Urinary bladder (tissue), 4 donors: ENCODE measurements at places on chromosomes 16 and 17. TPM values are rescaled to one million over a fixed set of nuclear protein-coding genes. Genes with fewer than 3 reads are reported as not detected.
A peak's percentile ranks its signal among the peaks of the same experiment; 100 is the strongest.

The TPSG1 gene
- 0.71 TPM for polyA plus RNA-seq

The CBFA2T3 gene
- 6.2 TPM for polyA plus RNA-seq

The TEKT5 gene
- 0.19 TPM for polyA plus RNA-seq

The TAC4 gene
- polyA plus RNA-seq, result not detected

The QRICH2 gene
- 2.4 TPM for polyA plus RNA-seq

The ITGB4 gene
- polyA plus RNA-seq, result 64.8 TPM

The PRR35 gene
- polyA plus RNA-seq, result not detected

The CCL3 gene
- polyA plus RNA-seq, result 2.6 TPM

The TMEM88 gene
- polyA plus RNA-seq, result 37.0 TPM

The SDR42E1 gene
- 1.3 TPM for polyA plus RNA-seq

The TP53 gene
- polyA plus RNA-seq, result 31.8 TPM

The CCL22 gene
- polyA plus RNA-seq, result 0.10 TPM

The HSPB9 gene
- 0.11 TPM for polyA plus RNA-seq

The ZFP3 gene
- polyA plus RNA-seq, result 3.9 TPM

The NPB gene
- polyA plus RNA-seq, result 0.85 TPM

The CLTC gene
- 110 TPM for polyA plus RNA-seq

GRCh38 chr17:80671825-80672110 is 127.1 kb downstream of the RPTOR start:
- DNase-seq, result no peak

- no peak for DNase-seq
These were observed 930.9 kb upstream of the CDH8 start for GRCh38 chr16:62967163-62967562.

- no peak for DNase-seq
These were observed 759 bp upstream of the TP53I13 start for GRCh38 chr17:29567554-29568330.

GRCh38 chr16:12896562-12896961 is 4.8 kb upstream of the SHISA9 start:
- no peak for DNase-seq

DNA sequence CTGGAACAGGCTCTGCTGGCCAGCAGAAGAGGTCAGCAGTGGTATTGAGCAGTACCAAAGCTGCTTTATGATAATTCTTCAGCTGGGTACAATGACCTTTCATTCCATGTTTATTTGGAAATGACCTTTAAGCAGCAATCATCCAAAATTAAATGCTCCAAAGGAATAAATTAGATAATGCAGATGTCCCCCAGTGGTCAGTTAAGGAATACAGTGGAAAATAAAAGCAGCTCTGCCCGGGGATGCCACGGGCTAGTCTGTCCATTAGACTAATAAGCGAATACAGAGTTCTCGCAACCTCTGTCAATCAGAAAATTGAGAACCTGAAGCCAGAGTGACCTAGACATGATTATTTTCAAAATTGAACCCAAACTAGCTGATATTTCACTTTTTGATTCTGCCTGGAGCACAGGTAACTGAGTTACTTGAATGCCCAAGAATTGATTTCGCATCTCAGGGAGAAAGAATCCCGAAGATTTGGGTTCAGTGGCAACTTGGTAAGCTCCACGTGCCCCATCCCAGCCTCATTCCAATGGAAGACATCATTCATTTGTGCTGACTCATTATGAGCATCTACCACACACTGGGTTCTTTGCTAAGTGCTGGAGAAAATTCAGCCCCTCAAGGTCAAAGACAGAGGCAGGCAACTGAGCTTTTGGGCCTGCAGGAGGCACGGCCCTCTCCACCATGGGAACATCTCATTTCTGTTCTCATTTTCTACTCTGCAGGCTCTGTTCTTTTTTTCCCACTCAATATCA is 34.4 kb upstream of the SLC39A11 start:
- no peak for DNase-seq

- no peak for DNase-seq
These were observed 22.5 kb downstream of the VPS53 start for GRCh38 chr17:692116-692515.

DNA sequence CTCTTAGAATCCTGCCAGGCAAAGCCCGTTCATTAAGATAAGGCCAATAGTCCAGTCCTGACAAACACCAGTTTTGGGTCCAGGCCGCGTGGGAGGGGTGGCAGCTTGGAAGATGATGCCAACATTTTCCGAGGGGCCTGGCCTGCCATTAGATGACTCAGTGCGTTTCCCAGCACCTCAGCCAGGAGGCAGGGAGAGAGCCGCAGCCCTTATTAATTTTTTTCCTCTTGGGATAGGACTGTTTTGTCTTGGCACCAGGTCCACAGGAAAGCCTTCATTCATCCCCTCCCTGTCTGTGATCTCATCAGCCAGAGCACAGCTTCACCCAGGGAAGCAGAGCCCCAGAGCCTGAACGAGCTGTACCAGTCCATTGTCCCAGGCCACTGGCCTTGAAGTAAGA is 4.7 kb upstream of the NDEL1 start:
- no peak for DNase-seq

DNA sequence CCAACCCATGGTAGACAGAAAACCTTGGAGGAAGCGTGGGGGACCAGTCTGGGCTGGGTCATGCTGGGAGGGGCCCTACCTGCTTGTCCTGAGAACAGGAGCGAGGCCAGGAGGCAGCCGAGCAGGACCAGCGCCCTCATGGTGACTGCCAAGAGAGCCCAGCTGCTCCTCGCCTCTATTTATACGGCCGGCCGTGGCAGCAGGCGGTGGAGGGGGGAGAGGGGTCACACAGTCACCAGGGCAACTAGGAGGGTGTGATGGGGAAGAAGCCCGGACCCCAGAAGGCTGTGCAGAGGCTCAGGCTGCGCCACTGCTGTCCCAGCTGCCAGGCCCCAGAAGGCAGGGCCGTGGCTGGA is at the start of gene SRL:
Gene SRL, minus strand, starts transcription at position 153 of the 356 bp plus-strand sequence. Its CDS starts 13 bp downstream, at position 140.
- DNase-seq, result no peak

GRCh38 chr17:64506576-64507412 is at the start of gene CEP95:
Gene CEP95 (plus strand): TSS chr17:64506977. CDS start chr17:64507098, 121 bp downstream.
- peak; percentile 94 for DNase-seq

DNA sequence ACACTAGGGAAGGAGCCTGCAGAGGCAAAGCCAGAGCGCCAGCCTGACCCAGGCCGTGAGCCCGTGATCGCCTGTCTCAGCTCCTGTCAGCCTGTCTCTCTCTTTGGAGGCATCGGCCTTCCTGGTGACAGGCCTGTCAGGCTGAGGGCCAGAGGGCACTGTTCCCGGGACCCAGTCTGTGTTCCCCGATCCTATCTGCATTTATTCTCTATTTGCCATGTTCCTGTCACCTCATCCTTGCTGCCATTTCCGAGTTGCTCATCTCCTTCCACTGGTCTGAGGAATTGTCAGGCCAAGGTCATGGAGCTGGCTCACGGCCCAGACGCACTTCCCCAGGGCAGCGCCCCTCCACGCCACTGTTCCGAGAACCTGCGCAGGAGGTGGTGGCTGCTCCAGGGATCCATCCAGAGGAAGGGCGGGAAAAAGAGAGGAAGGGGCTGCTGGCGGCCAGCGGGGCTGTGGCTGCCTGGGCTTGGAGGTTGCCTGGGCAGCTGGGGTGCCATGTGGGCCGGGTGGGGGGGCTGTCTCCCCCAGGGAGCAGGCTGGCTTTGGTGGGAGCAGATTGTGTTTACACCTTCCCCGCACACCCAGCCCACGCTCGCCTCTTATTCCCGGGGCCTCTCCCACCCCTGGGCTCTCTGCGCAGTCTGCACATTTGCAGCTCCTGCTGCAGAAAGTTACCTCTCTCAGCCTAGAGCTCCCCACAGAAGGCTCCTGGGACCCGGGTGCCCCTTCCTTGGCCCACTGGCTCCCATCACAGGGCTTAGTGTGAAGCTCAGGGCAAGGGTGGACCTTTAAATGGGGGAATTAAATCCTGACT is 4.9 kb downstream of the PRCD start:
- no peak for DNase-seq

- no peak for DNase-seq
These were observed 4.7 kb downstream of the NAGPA start for GRCh38 chr16:5028950-5029475.

- no peak for DNase-seq
These were observed 16.3 kb downstream of the ANKFN1 start for GRCh38 chr17:56169621-56170020.

DNA sequence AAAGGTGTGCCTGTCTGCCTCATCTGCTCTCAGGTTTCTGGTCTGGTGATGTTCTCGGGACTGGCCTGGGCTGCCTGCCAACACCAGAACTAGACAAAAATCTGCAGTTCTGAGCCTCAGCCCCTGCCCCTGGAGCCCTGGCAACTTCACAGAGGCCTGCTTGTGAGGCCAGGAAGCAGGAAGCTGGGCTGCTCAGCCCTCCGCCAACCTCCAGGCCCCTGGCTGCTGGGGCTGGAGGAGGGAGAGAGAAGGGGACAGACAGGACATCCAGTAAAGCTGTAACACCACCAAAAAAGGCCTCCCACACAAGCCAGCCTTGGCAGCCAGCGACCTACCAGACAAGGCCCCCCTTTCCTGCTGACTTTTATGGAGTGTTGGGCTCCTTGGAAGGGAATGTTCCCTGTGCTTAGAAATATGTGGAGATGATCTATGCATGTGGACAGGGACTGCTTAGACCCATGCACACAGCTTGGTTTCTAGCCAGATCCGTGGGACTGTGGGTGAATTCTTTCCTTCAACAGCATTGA is 157.6 kb downstream of the XYLT1 start:
- DNase-seq, result peak; percentile 85

DNA sequence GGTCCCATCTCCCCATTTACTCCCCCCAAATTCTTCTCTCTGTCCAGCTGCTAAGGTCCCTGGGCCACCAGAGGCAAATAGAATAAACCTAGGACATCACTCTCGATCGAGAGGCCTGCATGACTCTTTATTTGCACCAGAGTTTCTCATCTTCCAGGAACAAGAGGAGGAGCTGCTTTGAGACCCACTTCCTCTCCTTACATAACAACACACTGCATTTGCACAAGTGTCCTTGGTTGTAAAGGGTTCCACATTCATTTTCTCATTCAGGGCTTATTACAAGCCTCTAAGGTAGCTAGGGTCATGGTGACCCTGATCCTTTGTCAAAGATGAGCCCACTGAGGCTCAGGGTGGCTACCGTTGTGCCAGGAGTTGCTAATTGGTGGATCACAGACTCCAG is 38.1 kb upstream of the RHOT1 start:
- no peak for DNase-seq

- no peak for DNase-seq
These were observed 18.4 kb upstream of the ITGA3 start for GRCh38 chr17:50037321-50038107.

- no peak for DNase-seq
These were observed 9.3 kb downstream of the ENDOV start for GRCh38 chr17:80424261-80424660.

- no peak for DNase-seq
These were observed 90.5 kb downstream of the NPIPB11 start for GRCh38 chr16:29315916-29316517.

- DNase-seq, result no peak
These were observed 11.7 kb downstream of the ERN1 start for GRCh38 chr17:64117981-64118979.

DNA sequence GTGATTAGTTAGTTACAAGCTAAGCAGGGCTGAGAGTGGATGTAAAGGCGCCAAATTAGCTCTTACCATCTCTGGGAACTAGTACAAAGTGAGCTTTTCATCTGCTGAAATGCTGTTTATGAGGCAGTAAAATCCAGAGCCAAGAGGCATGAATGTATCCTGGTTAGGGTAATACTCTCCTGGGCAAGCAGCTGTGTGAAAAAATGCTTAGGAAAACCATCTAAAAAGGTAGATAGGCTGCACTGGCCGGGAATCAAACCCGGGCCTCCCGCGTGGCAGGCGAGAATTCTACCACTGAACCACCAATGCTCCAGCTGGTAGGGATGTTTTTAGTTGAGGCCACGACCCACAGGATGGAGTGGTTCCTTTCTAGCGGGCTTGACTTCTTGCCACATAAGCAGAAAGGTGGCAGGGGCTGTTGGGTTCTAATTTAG is 23.0 kb downstream of the VAC14 start:
- no peak for DNase-seq
